ENCODE measurements at places on chromosomes 5 and 9. TPM values are rescaled to one million over a fixed set of nuclear protein-coding genes. Genes with fewer than 3 reads are reported as not detected.

Gene PCDHA7
- not detected for total RNA-seq

Gene OMD
- 3.2 TPM for total RNA-seq

Gene SEMA6A
- total RNA-seq, result 7.8 TPM

Gene CDH10
- total RNA-seq, result 0.11 TPM

Gene REEP2
- total RNA-seq, result 5.2 TPM

Gene SPAG8
- 2.1 TPM for total RNA-seq

Gene ADGRD2
- total RNA-seq, result not detected

All from Right ventricle myocardium inferior (tissue), 1 donor.